SJCRH30 (cell line): ENCODE measurements at places on chromosomes 2 and 18. TPM values are rescaled to one million over a fixed set of nuclear protein-coding genes. Genes with fewer than 3 reads are reported as not detected.

LMAN1 gene
- 72.5 and 77.1 TPM in 2 replicates for total RNA-seq

GREB1L gene
- not detected in 2 replicates for total RNA-seq

- DNase-seq: peak; percentile 39
Observed at GRCh38 chr18:44579028-44579702, 101.5 kb upstream of the SETBP1 start.

- DNase-seq: no peak
Observed at GRCh38 chr2:39176997-39177396, 56.1 kb upstream of the SOS1 start.

SAG gene
- not detected in 2 replicates for total RNA-seq

SATB2 gene
- 13.3 and 14.8 TPM in 2 replicates for total RNA-seq

DNA sequence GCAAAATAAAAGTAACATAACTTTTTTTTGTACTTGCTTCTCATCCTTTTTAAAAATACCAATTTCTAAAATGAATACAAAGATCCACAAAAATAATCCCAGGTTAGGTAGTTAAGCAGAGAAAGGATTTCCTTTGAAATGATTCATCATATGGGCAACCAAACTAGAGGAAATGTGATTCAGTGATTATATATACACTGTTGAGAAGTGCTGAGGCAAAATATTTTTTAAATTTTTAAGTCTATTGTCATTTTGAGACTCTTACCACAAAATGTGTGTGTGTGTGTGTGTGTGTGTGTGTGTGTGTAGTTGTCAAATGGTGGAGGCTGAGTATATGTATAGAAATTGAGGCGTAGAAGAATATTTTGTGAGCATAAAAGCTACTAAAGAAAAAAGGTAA, 1075.3 kb downstream of the LRP1B start:
- DNase-seq: no peak

GRCh38 chr2:165687426-165688002, 106.5 kb downstream of the GALNT3 start:
- no peak for DNase-seq

ALPP gene
- total RNA-seq: 0.08 TPM in 1 of 2 replicates, not detected in the other

- DNase-seq: no peak
Observed at GRCh38 chr18:55116863-55117262, 157.6 kb upstream of the CCDC68 start.

TDRD15 gene
- total RNA-seq: 0.02 TPM in 1 of 2 replicates, not detected in the other
